SW480 (cell line): ENCODE measurements at places on chromosomes 11 and 22.

GRCh38 chr11:16831316-16832192 is 93.1 kb downstream of the C11orf58 start:
- no peak for DNase-seq

DNA sequence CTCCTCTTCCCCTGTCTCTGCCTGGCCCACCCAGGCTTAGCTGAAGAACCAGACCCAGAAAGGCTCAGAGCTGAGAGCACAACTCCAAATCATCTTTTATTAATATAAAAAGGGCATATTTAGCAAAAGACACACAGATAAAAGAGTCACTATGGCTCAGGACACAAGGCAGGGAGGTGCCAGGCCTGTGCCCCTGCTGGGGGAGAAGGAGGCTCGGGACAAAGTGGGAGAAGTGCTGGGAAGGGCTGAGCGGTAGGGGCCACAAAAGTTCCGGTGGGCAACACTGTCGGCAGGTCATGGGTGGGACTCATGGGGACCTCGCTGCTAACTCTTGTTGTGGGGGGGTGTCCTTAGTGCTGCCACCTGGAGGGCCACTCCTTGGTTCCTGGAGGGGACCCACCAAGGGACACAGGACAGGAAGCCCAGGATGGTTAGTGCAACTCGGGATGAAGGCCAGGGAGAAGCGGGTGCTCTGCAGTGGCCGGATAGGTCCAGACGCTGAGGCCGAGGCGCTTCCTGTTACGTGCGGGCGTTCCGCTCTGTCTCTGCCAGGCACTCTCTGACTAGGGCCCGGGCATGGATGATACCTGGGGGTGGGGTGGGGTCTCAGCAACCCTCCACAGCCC is 1.4 kb upstream of the PITPNM1 start:
- no peak for DNase-seq

- DNase-seq: no peak
Observed at GRCh38 chr11:128283451-128283850, 303.9 kb downstream of the ETS1 start.

DNA sequence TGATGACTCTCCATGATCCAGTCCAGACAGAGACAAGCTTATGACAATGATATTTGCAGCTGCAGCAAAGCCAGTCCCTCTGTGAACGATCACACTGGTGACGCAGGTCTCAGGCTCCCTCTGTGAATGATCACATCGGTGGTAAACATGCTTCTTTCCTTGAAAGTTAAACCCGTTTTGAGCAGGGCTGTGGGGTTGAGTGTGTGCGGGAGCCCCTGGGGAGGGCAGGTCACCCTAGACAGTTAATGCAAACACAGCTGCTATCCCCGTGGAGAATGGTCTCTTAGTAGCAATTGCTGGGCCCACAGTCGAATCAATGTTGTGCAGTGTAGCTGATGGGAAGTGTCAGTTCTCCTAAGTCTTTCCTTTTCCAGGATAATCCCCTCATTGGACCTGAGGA is 71.0 kb upstream of the KIRREL3 start:
- no peak for DNase-seq

GRCh38 chr22:47297261-47298016 is 535.0 kb downstream of the TBC1D22A start:
- DNase-seq: no peak

- DNase-seq: no peak
Observed at GRCh38 chr11:100940111-100940510, 189.5 kb downstream of the PGR start.

- no peak for DNase-seq
Observed at GRCh38 chr22:27463121-27463660, 338.4 kb downstream of the MN1 start.

DNA sequence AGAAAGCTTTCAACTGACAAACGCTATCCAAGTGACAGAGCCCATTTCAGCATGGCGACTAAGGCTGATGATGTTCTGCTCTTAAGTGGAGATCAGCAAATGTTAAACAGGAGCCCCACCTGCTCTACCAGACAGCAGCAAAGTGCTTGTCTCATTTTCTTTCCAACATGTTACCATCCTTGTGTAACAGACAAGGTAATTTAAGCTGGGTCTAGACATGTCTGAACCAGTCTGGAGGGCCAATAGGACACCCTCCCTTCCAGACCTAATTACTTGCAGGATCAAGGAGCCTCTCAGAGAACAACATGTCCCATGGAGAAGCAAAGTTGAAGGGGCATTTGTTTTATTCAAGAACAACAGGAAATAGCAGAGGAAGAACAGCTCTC is 3.9 kb upstream of the LMO2 start:
- no peak for DNase-seq

DNA sequence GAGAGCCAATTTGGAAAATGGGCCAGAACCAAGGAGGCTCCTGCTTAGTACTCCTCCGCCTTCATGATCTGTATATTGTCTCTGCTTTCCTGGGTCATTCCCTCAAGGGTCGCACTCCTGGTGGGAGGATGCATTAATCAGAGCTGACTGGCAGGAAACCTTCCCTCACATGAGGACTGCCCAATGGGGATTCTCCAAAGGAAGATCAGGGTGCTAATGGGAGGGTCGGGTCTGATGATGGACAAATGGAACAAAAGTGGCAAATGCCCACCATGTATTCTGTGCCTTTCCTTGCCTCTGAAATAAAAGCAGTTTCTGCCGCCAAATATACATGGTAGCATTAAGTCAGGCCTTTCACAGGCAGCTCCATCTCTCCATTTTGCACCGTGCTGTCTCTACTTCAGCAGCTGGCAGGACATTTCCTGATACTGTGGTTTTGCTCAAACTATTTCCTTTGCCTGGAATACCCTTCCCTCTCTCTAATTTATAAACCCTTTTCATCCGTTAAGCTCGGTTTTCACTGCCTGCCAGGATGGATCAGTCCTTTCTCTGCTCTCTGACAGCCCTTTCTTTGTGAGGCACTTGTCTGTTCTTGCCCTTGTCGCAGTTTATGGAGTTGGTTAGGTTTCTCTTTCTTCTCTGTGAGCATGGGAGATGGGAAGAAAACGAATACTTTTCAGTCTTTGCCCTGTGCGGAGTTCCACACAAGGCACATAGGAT is 13.5 kb downstream of the SREBF2 start:
- no peak for DNase-seq

GRCh38 chr11:75320046-75320618 is 31.3 kb downstream of the ARRB1 start:
- no peak for DNase-seq

DNA sequence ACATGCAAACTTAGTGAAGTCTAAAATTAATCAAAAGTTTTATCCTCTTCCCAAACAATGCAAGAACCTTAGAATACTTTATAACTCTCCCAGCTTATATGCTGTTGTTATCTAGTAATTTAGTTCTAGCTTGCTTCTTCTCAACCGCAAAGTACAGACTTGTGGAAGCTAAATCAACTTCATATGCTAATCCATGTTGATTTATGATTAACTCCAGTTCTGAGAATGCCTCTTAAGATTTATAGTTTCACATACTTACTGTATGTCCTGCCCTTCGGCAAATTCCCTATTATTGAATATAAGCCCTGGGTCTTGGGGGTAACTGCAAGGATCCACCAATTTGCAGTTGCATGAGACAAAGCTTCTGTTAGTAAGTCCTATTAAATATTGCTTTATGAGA is 17.6 kb upstream of the SLC35F2 start:
- no peak for DNase-seq

DNA sequence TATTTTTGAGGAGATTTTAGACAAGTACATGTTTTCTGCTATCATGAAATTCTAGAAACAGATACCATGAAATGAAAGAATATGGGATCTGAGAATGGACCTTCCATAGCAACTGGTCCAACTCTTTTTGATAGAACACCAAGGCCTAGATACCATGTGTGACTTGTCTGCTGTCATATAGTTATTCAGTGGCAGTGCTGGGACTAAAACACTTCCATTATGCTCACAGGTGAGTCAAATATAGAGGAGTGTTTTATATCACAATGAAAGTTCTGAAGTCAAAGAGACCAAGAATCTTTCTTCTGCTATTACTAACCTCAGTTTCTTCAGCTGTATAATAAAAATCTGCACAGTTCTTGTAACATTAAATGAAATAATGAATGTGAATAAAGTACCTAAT is 276.9 kb downstream of the DCDC1 start:
- DNase-seq: no peak

DNA sequence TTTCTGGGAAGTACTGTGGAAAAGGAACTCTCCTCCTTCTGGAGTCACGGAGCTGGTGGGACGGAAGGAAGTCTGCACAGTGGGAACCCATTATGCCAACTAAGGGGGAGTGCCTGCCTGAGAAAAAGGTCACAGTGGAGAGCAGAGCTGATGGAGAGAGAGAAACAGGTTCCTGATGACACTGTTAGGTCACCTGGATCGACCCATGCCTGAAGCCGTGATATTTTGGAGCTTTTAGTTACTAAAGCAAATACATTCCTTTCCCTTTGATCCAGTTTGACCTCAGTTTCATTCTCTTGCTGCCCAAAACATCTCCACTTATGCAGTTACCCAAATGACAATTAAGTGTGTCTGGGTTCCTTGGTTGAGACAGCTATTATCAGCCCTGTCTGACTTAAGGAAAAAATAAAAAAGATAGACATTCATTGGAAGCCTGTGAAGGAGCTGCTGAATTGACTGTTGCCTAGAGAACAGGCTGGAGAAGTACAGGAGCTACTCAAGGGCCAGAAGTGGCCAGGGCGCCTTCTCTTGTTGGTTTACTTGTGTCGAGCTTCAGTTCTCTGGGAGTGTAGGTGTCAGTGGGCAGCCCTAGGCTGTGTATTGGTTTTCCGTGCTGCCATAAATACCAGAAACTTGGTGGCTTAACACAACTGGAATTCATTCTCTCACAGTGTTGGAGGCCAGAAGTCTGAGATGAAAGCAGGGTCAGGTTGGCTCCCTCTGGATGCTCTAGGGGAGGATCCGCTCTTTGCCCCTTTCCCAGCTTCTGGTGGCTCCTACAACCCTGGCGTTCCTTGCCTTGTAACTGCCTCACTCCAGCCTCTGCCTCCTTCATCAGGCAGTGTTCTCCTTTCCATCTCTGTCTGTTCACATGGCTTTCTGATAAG is 13.6 kb downstream of the MRGPRD start:
- DNase-seq: no peak

GRCh38 chr11:86202013-86202336 is 42.6 kb upstream of the EED start:
- peak; percentile 42 for DNase-seq
